ENCODE measurements at places on chromosomes 3 and 15.

DNA sequence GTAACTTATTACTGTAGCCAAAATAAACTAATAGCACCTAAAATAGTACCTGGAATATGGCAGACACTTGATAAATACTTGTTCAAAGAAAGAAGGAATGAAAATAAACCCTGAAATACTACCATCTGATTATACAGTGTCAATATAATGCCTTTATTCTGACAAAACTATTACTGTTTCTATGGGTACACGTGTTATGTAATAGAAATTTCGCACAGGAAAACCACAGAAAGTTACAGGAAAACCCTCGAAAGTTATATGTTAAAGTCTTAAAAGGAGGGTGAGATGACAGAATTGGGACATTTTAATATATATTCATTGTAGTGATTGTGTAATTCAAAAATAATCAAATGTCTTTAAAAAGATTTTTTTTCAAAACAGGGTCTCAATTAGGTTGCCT is 28.8 kb downstream of the ETFA start:
- DNase-seq: no peak

GRCh38 chr15:25543196-25543595 is 104.4 kb upstream of the UBE3A start:
- peak; percentile 28 for DNase-seq

DNA sequence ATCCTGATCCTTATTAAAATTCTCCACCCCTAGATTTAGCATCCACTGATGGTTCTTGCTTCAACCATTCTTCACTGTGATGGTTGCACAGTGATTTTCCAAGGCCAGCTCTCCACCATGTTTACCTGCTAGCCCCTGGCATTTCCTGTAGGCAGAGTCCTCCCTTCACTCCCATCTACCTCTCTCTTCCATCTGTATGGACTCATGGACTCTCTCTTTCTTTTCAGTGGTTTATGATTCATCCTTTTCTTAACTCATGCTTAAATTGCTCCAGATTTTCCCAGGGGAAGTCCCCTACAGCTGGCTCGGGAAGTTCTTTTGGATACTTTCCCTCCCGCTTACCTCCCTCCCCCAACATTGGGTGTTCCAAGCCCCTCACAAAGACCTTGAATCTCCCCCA is 18.7 kb downstream of the TGM4 start:
- DNase-seq: no peak

DNA sequence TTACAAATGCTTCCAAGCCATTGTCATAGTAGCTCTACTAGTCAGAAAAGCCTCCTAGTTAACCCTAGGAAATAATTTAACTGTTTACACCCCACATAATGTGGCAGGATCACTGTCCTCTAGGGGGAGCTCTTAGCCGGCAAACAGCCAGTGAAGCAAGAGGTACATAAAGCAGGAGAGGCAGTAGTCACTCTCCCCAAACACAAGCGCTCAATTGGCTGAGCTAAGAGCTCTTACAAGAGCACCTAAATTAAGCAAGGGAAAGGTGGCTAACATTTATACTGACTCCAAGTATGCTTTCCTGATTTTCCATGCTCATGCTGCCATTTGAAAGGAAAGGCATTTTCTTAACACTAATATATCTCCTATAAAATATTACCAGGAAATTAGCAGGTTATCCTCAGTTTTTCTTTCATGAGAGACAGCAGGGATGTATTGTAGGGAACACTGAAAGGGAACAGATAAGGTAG is 37.6 kb downstream of the NCEH1 start:
- no peak for DNase-seq

DNA sequence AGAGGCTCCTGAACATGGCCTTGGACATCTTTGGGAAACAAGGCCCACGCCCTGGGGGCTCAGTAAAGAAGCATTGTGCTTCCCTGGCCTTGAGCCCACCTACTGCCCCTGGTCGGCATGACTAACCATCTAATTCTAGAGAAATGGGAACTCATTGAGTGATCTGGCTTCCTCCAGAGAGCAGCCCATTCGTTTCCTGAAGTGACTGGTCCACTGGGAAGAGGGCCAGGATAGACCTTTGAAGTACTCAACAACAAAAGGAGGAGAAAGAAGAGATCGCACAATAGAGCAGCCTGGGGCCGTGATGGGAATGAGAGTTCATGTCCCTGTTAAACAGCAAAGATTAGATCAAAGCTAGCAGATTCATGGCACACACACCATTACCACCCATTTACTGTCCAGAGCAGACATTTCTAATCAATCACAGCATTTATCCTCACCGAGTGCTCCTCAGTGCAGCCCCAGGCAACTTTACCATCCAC is 514.4 kb upstream of the PROK2 start:
- no peak for DNase-seq

DNA sequence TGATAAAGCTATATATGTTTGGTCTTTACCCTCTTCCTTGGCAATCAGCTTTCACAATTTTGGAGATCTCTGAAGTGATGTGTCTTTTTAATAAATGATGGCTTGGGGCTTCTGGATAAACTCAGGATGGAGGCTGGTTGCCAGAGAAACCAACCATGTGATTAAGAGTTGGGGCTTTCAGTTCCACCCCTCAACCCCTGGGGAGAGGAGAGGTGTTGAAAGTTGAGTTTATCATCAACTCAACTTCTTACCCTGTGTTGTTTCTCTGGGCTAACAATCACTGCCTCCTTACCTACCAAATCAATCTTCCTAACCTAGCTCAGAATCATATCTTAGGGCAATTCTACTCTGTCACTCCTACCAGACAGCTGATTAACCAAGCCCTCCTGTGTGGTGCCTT is 735.8 kb downstream of the ZPLD1 start:
- no peak for DNase-seq

DNA sequence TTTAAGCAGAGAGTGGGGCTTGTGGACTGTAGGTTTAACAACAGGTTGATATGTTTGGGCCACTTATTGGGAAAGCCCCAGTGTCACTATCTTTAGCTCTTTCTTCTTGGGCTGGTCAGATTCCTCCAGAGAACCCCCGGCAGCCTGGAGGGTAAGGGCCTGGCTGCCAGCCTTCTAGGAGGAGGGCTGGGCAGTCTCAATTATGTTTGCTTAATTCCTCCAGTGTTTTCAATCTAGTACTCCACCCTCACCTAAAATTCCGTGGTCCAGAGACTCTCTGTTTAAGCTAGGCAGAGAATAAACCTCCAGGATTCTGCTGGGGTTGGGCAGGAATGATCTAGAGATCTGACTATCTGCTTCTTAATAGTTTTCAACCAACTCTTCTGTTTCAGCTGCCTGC is 5.3 kb downstream of the ASB14 start:
- no peak for DNase-seq

- DNase-seq: no peak
Observed at GRCh38 chr15:69359722-69360121, 54.4 kb upstream of the KIF23 start.

Data from omental fat pad (tissue), 4 donors.